ENCODE measurements at places on chromosomes 12 and 14.
A peak's percentile ranks its signal among the peaks of the same experiment; 100 is the strongest.

DNA sequence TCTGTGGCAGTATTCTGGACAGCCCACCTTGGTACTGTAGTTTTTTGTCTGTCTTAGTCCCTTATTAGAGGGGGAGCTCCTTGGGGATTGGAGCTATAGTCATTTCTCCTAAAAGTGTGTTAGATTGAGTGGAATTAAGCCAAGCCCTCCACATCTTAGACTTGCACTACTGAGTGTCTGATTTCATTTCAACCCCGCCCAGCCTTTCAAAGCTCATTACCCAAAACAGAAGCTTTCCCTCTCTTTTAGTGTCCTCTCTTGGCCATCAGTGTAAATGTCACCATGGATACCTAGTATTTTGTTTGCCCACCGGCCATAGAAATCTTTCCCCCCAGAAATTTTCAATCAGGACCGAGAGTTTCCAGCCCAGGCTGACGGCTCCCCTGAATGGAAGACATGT, 74.5 kb downstream of the LRRC74A start:
- H3K27ac ChIP-seq, result peak overlapping the region; percentile 90
- H3K4me3 ChIP-seq, result no peak overlapping the region
- no peaks in the 10 kb centered on the region for H3K36me3 ChIP-seq
- DNase-seq, result no peak

DNA sequence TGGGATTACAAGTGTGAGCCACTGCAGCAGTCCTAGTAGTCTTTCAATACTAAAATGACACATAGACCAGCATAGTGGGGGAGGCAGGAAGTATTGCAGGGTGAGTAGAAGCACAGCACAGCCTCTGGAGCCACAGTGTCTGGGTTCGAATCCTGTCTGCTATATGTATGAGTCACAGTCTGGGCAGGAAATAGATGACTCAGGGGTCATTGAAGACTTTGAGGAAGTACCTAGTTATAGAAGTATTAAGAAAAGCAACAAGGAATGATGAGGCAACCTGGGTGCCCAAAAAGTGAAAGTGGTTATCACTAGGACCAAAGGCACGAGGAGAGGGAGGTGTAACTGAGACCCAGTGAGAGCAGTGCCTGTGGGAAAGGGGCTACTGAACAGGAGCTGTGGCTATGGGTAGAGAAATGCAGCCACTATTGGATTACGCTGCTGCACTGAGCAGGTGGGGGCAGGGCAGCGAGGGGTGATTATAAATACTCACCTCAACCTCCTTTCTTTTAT, 124.0 kb downstream of the PDE3A start:
- H3K4me3 ChIP-seq, result no peak overlapping the region
- no peaks in the 10 kb centered on the region for H3K36me3 ChIP-seq
- no peak for DNase-seq
- H3K27ac ChIP-seq, result no peak overlapping the region

GRCh38 chr14:98347686-98348085, 924.3 kb downstream of the BCL11B start:
- no peak overlapping the region for H3K4me3 ChIP-seq
- H3K4me1 ChIP-seq, result no peaks in the 10 kb centered on the region
- H3K27ac ChIP-seq, result no peak overlapping the region

GRCh38 chr14:105931808-105932483, 405.6 kb downstream of the TMEM121 start:
- no peak overlapping the region for H3K4me3 ChIP-seq
- H3K27me3 ChIP-seq, result no peaks in the 10 kb centered on the region
- H3K27ac ChIP-seq, result no peak overlapping the region
- no peaks in the 10 kb centered on the region for H3K4me1 ChIP-seq
- no peaks in the 10 kb centered on the region for H3K36me3 ChIP-seq
- no peak for DNase-seq

GRCh38 chr12:693934-694533, 30.8 kb upstream of the NINJ2 start:
- no peaks in the 10 kb centered on the region for H3K36me3 ChIP-seq
- no peaks in the 10 kb centered on the region for H3K27me3 ChIP-seq

- DNase-seq, result no peak
- H3K4me1 ChIP-seq, result no peaks in the 10 kb centered on the region
- no peak overlapping the region for H3K27ac ChIP-seq
- H3K27me3 ChIP-seq, result no peaks in the 10 kb centered on the region
- no peak overlapping the region for H3K4me3 ChIP-seq
These were observed 56.7 kb upstream of the BICD1 start for GRCh38 chr12:32049956-32050355.

DNA sequence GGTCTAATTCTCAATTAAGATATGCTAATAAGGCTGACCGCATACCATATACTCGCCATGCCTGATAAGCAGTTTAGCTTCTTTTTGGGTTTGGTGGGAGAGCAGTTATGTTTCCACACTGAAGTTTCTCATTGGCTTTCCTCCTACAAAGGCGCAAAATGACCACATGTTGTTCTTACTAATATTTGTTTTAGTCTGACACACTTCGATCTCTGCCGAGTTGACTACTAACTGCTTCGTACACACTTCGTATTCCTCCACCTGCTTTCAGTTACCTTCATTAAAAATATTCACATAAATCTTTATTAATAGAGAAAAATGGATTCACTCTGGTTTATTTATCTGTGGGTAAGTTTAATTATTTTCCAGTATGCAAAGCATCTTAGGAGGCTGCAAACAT, 41.7 kb downstream of the EMP1 start:
- no peaks in the 10 kb centered on the region for H3K36me3 ChIP-seq
- H3K4me3 ChIP-seq, result no peak overlapping the region
- no peaks in the 10 kb centered on the region for H3K27me3 ChIP-seq
- DNase-seq, result no peak
- no peak overlapping the region for H3K27ac ChIP-seq
